GM12865 (cell line): ENCODE measurements at places on chromosomes 3 and 15.

GRCh38 chr15:42154212-42154941, 2.1 kb downstream of the PLA2G4F start:
- no peak for DNase-seq

DNA sequence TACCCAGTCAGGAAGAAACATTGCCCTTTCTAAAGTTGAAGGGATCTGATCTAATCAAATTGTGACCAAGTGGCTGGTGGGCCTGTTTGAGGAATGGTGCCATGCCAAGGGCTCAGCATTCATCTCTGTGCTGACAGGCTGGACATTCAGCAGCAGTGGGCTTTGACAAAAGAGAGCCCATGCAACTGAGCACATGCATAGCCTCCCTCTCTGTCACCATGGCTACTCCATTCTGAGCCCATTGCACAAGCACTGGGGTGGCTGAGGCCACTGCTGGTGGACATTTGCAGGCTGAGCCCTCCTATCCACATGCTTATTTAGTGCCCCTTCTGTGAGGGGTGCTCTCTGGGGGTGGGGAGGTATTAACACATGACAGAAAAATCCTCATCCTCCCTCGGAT, 28.6 kb upstream of the TNFSF10 start:
- no peak for DNase-seq

GRCh38 chr3:71956716-71957115, 171.8 kb upstream of the PROK2 start:
- no peak for DNase-seq

GRCh38 chr15:91679447-91679846, 174.1 kb upstream of the SLCO3A1 start:
- no peak for DNase-seq

DNA sequence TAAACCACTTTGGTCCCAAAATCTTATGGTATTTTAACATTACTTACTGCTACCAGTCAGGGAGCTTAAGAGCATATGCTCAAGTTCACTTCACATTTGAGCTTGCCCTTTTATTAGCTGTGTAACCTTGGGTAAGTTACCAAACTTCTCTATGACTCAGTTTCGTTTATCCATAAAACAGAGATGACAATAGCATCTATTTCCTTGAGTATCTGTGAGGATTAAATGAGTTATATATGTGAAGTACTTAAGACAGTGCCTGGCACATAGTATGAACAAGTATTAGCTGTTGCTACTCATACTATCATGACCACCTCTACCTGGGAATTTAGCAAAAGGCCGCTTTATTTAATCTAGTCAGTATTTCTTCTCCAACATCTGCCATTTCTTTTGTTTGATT, 5.9 kb downstream of the ATOSA start:
- no peak for DNase-seq

- no peak for DNase-seq
Observed at GRCh38 chr15:75230016-75230343, 28.2 kb upstream of the GOLGA6C start.

DNA sequence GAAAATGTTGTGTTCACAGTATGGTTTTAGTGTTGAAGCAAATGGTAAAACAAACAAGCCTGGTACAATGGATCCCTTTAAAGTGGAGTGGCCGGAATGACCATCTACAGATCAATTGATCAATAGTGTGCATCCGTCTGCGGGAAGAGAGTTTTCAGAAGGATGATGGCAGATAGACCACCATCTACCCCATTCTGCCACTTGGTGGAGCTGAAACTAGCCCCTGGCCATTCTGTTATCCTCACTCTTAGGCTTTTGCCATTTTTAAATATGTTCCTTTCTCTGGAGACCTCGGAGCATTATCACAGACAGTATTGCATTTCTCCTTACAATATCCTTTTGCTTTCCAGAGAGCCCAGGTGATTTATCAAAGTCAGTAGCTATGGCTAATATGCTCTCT, 258.9 kb upstream of the CFAP20DC start:
- no peak for DNase-seq

- no peak for DNase-seq
Observed at GRCh38 chr3:142064454-142064853, 84.9 kb downstream of the TFDP2 start.

GRCh38 chr3:178289544-178290160, 246.6 kb upstream of the KCNMB2 start:
- peak; percentile 41 for DNase-seq

DNA sequence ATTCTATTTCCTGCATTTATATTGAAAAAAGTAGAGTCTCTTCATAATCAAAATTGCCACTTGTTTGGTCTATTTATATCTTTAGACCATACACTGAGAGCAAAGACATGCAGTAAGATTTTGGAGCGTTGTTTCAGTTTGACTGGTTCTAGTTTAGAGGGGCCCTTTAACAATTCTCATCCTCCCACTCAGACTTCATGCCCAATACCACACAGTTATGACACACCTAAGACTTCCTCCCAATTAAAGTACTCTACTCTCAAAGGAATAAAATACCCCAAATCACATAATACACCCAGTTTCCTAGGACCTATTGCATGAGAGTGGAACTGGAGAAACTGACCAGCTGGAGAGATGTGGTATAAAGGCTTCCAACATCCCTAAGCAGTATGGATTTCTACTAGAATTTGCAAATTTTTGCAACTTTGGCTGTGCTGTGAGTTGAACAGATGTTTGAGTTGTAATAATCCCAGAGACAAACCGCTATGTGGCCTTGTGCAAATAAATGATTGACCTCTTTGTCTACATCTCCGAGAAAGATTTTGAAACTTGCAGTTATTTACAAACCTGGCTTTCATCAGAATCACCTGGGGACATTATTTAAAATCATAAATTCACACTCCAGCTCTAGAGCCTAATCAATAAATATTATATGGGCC, 170.0 kb upstream of the ROBO2 start:
- DNase-seq: no peak

DNA sequence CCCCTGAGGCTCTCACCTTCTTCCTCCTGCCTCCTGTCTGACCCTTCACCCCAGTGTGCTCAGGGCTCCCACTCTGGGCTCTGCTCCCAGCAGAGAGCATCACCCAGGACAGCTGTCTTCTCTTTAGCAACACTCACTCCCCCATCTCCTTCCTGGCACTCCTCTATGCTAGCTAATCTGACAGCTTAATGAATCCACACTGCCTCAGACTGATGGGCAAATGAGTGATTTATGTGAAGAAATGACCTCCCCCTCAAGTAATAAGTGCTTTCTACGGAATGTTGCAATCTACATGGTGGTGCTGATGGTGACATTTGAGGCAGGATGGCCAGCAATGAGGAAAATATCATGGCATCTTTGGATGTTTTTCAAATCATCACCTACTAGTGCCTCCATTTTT, 83.6 kb downstream of the LSM3 start:
- DNase-seq: no peak

DNA sequence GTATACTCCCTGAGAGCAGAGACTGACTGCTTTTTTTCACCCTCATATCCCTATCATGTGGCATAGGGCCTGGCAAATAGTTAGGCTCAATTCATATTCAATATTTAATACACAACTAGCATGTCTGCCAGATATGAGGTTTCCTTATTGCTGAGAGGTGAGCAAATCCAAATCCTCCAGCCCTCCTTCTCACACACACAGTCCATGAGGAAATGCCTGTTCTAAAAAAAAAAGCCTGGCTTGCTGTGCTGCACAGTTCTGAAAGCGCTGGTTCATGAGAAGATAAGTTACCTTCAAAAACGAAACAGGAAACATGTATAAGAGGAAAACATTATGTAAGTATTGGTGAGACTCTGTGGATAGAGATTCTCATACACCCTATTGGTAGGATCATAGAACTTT, 15.5 kb upstream of the ACAP2 start:
- peak; percentile 59 for DNase-seq

GRCh38 chr15:29774900-29775299, 47.4 kb downstream of the TJP1 start:
- DNase-seq: no peak

- DNase-seq: no peak
Observed at GRCh38 chr3:11558002-11558401, 85.7 kb downstream of the VGLL4 start.

- no peak for DNase-seq
Observed at GRCh38 chr15:49887659-49888322, 231.2 kb downstream of the ATP8B4 start.

DNA sequence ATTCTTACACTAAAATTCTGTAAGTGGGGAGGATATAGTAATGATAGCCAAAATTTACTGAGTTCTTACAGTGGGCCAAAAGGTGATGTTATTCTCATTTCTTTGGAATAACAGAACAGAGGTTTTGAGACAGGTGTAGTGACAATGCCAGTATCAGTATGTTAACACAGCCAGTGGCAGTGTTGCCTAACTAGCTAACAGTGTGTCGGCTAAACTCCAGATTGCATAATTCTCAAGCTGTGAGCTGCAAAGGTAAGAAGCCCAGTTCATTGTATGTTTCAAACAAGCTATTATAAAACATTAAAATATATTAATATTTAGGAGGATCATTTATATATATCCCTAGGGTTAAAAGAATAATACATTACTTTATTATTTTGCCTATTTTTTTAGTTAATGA, 920 bp downstream of the SLC15A2 start:
- no peak for DNase-seq

GRCh38 chr3:79517766-79518413, 249.9 kb downstream of the ROBO1 start:
- no peak for DNase-seq

GRCh38 chr3:112814266-112814665, 32.4 kb downstream of the CD200R1L start:
- DNase-seq: peak; percentile 24

DNA sequence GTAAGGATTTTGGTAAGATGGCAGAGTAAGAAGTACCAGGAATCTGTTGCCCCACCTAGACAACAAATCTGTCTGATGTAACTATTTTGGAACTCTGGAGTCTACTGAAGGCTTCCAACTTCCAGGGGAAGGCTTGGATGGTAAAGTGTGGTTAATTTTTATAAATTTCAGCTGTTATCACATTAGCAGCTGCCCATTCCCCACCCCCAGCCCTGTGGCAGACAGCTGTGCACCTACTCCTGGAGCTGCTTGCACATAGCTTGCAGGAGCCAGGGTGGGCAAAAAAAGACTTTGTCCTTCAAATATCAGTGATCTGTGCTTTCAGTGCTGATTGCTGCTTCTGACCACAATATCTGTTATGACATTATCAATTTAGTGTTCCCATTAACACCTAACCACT, 47.4 kb downstream of the FRMD5 start:
- DNase-seq: no peak

GRCh38 chr3:141333836-141334626, 34.3 kb upstream of the ZBTB38 start:
- DNase-seq: no peak
